ENCODE measurements at places on chromosomes 7 and 10.

DNA sequence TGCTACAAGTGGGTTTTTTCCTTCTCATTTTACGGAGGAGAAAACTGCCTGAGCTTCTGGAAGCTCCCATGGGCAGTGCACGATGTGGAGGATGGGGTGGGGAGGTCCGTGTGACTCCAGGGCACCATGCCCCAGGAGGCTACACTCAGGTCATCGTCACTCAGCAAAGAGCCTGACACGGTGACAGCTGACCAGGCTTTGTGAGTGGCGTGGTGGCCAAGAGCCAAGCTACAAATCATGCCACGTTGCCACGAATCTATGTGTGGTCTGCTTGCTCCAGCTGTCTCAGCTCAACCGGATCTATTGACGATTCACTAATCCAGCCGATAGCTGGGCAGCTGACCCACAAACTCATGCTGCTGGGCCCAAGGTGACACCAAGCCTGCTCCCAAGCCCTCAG lies 27.6 kb upstream of the C10orf71 start:
- peak overlapping the region; percentile 83 for H3K27ac ChIP-seq
- no peak for ATAC-seq
- H3K27me3 ChIP-seq: no peaks in the 10 kb centered on the region
- H3K4me3 ChIP-seq: no peak overlapping the region
- H3K36me3 ChIP-seq: peaks cover 6% of the 10 kb centered on the region

DNA sequence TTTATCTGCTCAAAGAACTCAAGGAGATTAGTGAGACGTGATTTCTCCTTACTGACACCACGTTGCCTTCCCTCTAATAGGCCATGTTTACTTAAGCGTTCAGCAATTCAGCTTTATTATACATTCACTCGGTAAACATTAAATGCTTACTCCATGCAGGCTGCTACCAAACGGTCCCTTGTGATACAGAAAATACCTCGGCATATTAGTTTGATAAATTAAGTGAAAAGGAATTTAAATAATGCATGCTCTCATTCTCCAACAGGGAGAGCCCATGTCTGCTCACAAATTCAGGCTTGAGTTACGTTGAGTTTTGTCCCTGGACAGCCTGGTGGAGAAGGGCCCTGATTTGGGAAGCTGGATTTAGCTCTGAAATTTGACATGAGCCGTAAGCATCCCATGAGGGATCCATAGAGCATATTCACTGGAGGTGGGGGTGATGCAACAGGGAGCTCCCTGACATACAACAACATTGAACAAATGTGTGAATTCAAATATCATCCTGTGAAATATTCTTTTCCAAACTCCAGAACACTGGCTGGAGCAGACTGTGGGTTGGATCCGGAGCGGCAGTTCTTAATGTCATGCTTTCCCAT lies 86.3 kb downstream of the TBXAS1 start:
- peaks cover 6% of the 10 kb centered on the region for H3K36me3 ChIP-seq
- peaks cover 37% of the 10 kb centered on the region for H3K4me1 ChIP-seq
- ATAC-seq: no peak

- H3K4me3 ChIP-seq: no peak overlapping the region
- peaks cover 27% of the 10 kb centered on the region for H3K27me3 ChIP-seq
- no peaks in the 10 kb centered on the region for H3K36me3 ChIP-seq
- H3K4me1 ChIP-seq: no peaks in the 10 kb centered on the region
- no peak overlapping the region for H3K27ac ChIP-seq
- ATAC-seq: no peak
Observed at GRCh38 chr10:130048081-130048480, 62.5 kb downstream of the C10orf143 start.

DNA sequence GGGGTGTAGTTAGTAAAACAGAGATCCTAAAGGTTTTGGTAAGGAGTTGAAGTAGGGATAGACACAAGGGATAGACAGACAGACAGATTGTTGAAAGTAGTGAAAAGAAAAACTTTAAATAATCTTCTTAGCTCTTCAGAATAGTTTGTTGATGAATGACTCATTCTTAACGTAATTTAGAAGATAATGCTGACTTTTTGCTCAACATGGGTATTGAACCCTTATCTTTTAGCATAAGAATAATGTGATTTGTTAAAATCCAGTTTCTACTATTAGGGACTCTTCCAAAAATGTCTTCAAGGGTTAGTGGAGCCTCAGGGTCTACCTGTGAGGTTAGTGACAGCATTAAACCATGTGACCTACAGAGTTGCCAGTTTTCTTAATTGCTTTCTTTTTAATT lies 411.2 kb downstream of the ETV1 start:
- no peak overlapping the region for H3K27ac ChIP-seq
- no peaks in the 10 kb centered on the region for H3K4me1 ChIP-seq
- H3K4me3 ChIP-seq: no peak overlapping the region
- no peaks in the 10 kb centered on the region for H3K36me3 ChIP-seq
- H3K27me3 ChIP-seq: no peaks in the 10 kb centered on the region

GRCh38 chr7:74134117-74134620 lies 40.0 kb upstream of the EIF4H start:
- H3K4me3 ChIP-seq: no peak overlapping the region
- ATAC-seq: no peak
- no peaks in the 10 kb centered on the region for H3K36me3 ChIP-seq
- peaks cover 6% of the 10 kb centered on the region for H3K4me1 ChIP-seq

GRCh38 chr10:23419655-23420329 lies 19.1 kb upstream of the OTUD1 start:
- no peak for ATAC-seq
- H3K36me3 ChIP-seq: no peaks in the 10 kb centered on the region

All from stimulated activated memory B cell treated with anti-CD40 and anti-IgM and Interleukin-4, amounts not matched to agents 10 μg/mL and 1 μg/mL and 100 μg/mL, for 72 hours (primary cell).